ENCODE measurements at places on chromosomes 4 and X.

GRCh38 chr4:39383690-39384089 lies 17.5 kb upstream of the RFC1 start:
- no peak for DNase-seq

GRCh38 chrX:123263270-123263669 lies 79.2 kb downstream of the GRIA3 start:
- DNase-seq = no peak

GRCh38 chr4:180081072-180081471 lies 2162.1 kb upstream of the TENM3 start:
- no peak for DNase-seq

- peak; percentile 24 for DNase-seq
Measured at GRCh38 chrX:119753639-119754257, 4.6 kb upstream of the SOWAHD start.

DNA sequence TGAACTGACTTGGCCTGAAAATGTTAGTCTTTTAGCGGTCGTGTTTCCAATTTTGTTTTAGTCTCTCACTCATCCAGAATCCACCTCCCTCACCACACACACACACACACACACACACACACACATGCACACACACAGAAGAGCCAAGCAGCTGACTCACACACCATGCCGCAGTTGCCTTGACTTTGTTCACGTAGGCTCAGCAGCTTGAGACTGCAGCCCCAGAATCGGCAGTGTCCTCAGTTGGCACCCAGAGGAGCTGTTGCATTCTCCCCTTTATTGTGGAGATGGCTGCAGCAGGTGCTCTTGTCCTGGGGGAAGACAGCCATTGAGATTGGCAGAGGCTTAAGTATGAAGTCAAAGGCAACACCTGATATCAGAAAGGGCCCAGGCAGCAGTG lies 20.9 kb upstream of the XPNPEP2 start:
- peak; percentile 78 for DNase-seq

DNA sequence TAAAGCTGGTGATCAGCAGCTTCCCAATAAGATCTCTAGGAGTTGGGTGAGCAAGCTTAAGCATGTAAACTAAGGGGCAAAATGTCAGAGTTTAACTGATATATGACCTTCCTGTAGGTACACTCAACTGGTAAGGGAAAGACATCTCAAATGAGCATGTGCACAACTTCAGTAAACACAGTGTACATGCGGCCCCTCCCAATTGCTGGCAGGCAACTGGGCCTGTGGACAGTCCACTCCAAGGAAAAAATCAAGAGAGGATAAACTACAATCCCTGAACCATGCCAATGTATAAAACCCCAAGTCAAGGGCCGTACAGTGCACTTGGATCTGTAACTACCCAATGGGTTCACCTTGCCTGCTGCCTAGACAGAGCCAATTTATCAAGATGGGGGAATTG lies 4.9 kb upstream of the NAA11 start:
- no peak for DNase-seq

DNA sequence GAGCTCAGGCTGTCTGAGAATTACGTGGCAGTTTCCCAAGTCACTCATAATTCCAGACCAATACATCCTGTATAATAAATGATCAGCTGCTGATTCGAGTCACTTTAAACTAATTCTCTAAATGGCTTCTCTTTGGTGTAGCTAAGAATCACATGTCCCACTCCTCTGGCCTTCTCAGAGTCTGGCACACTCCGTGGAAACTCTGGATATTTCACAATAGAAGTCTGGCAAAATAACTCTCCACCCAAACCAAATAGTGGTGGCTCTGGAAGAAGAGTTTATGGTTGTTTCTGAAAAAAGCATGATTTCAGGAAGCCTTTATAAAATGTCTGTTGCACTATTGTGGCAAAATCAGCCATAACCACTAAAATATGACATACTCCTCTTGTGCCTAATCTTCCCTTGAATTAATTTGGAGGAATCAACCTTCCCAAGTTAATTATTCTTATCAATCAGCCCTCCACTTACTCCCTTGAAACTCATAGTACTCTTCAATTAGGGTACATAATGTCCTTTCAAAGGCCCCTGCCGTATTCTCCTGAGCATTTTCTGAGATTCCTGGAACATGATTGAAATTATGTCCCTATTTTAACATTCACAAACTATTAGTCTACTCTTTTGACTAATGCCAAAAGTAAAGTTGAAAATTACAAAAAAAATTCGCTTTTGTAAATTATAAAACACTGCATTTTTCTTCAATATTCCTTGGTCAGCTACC lies 991.6 kb downstream of the FAT4 start:
- no peak for DNase-seq

- no peak for DNase-seq
Measured at GRCh38 chr4:107746161-107746560, 26.1 kb upstream of the PAPSS1 start.

DNA sequence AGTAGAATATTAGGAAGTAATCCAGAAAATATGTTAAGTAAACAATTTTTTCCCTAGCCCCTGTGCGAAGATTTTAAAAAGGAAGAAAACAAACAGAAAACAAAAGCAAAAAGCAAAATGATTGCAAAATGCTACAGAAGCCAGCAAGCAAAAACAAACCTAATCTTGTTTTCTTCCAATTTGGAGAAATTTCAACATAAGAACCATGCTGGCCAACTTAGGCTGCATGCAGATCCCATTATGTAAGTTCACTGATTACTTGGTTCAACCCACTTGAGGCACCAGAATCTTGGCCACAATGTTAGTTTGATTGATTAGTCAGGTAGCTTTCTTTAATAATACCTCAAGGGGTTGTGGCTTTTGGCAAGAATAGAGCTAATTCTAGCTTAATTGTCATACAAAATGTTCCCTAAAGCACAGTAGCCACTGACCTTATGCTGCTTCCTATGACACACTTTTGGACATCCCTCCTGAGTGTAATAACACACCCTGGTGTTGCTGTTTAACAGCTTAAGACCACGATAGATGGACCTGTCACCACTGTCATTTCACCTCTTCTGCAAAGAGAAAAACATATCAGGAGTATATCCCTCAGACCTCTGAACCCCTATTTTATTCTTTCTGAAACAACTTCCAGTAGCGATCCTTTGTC lies 2342.1 kb downstream of the PCDH7 start:
- no peak for DNase-seq

- DNase-seq = no peak
Measured at GRCh38 chrX:126394681-126395080, 157.9 kb downstream of the DCAF12L1 start.

GRCh38 chr4:28254003-28254402 lies 1393.4 kb downstream of the STIM2 start:
- DNase-seq = no peak

- no peak for DNase-seq
Measured at GRCh38 chrX:13495232-13495631, 74.2 kb upstream of the EGFL6 start.

DNA sequence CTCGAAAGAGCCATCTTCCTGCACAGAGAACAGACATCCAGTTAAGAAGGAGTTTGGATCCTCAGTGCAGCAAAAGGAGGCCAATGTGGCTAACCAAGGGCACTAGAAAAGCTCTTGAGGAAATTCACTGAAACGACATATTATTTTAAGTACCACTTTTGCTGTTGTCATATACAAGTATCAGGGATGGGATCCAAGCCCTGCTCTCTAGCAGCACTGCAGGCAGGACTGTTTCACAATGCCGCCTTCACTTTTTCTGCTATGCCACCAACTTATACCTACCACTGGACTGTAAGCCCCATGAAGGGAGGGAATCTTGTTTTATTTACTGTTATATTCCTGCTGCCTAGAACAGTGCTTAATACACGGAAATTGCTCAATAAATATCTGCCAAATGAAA lies 299.0 kb downstream of the NR3C2 start:
- DNase-seq = no peak

- DNase-seq = no peak
Measured at GRCh38 chrX:129697204-129697829, 41.5 kb upstream of the XPNPEP2 start.

DNA sequence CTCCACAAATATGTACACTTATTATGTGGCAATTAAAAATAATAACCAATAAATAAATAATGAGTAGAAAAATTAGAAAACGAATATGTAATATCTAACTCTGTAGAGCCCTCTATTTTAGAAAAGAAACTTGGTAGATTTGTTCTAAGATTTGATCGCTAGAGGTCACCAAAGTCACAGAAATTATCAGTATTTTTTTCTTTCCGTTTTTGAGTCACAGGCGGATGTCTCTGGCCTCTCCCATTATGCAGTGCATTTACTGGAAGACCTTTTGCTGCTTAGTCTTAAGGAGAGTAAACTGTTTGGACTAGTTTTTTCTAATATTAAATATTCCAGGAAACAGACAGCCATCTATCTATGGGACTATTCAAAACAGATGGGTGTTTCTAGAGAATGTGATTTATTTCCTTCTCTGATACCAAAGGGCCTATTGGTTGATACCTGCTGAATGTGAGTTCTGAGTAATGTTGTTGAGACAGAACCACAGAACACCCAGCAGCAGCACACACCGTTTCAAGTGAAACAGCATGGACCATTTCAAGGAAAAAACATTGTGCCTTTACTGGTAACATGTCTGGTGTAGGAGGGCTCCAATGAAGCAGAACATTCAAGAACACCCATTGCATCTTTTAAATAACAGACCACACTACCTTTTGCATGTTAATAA lies 34.0 kb upstream of the GYPA start:
- peak; percentile 59 for DNase-seq

DNA sequence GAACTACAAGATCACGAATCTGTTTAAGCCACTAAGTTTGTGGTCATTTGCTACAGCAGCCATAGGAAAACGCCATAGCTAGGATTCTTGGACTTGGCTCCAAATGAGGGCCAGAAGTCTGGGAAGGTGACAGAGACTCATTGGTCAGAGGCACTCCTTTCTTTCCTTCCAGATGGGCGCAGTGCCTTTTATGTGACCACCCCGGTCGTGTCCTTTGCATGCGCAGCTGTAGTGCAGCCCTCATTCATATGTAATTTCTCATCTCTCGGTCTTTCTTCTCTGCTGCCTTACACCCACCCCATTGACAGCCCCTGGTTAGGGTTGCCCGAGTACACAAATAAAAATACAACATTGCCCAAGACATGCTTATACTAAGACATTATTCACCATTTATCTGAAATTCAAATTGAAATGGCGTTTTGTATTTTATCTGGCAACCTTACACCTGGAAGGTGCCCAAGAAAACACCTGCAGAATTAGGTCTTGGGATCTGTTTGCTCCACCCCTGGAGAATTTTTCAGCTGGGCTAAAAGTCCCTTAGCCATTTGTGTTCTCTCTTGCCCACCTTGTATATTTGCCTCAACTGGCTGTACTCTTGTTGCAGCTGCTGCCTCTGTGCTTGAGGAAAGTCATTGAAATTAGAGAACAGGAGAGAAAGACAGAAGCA lies 21.9 kb downstream of the CCKAR start:
- DNase-seq = no peak

DNA sequence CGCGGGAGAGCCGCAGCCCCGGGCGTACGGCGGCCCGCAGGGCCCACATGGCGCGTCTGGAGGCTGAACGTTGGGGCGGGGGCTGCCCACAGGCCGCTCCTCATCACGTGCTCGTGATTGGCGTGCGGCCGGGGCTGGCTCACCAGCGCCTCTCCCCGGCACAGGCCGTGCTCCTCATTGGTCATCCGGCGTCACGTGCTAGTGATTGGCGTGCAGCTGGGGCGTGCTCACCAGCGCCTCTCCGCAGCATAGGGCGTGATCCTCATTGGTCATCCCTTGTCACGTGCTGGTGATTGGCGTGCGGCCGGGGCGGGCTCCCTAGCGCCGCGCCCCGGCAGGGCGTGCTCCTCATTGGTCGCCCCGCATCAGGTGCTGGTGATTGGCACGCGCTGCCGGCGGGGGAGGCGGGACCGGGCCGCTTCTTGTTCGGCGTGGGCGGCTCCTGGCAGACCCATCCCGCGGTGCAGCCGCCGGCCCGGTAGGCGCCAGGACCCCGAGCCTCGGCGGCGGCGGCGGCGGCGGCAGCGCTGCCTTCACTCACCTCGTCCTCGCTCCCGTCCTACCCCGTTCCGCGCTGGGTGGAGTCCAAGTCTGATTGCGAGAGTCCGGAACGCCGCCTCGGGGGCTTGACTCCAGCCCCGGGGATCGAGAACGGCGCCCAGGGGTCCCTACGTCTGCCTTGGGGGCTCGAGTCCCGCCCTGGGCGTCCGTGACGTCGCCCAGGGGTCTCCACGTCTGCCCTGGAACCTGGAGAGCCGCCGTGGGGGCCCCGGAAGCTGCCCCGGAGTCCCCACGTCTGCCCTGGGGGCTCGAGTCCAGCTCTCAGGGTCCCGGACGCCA lies at the start of gene GTPBP6:
Gene GTPBP6, minus strand, starts transcription at position 58 of the 840 bp plus-strand sequence. Its CDS starts 9 bp downstream, at position 49.
- DNase-seq = peak; percentile 100

- DNase-seq = peak; percentile 61
Measured at GRCh38 chr4:5998333-5998936, 19.8 kb downstream of the C4orf50 start.

DNA sequence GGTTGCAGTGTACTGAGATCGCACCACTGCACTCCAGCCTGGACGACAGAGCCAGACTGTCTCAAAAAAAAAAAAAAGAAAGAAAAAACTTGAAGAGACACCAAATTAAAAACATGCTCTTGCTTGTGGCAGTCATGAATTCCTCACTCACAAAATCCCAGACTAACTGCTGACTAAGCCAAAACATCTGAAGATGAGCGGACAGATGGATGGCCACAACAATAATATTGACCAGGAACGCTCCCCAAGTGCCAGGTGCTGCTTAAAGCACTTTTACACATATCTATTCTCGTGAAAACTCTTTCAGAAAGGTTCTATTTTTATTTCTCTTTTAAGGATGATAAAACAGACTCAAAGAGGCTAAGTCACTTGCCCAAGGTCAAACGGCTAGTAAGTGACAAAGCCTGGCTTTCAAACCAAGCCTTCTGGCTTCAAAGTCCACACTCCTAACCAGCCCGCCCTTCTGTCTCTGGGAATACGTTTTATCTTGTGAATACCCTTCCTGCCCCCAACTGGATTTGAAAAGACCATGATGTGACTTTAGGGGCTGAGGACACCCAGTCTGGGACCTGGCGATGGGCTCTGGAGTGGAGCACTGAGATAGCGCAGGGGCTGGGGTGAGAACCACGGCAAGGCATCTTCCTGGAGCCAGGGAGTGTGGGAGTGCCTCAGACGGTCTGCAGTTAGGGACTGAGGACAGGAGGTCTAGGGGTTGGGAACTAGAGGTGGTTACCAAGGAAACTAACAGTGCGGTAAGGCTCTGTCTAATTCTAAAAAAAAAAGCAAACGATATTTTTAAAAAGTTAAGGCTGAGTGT lies 9.5 kb upstream of the CXCR3 start:
- no peak for DNase-seq

- DNase-seq = peak; percentile 12
Measured at GRCh38 chrX:10938365-10938923, 172.7 kb upstream of the HCCS start.

- no peak for DNase-seq
Measured at GRCh38 chrX:74781507-74782034, 143.7 kb downstream of the NEXMIF start.
